ENCODE measurements at places on chromosomes 5 and 9.

- DNase-seq: no peak
Measured at GRCh38 chr5:1554410-1554967, 30.7 kb upstream of the LPCAT1 start.

DNA sequence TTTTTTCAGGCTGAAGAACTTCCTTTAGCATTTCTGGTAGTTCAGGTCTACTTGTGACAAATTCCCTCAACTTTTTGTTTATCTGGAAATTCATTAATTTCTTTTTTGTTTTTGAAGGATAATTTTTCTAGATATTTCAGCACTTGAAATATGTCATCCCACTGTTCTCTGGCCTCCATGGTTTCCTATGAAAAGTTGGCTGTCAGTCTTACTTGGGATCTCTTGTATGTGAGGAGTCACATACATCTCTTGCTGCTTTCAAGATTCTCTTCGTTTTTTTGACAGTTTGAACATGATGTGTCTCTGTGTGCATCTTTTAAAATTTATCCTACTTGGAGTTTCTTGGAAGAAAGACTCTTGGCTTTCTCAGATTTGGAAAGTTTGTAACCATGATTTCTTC is 79.5 kb downstream of the RIC1 start:
- DNase-seq: no peak

DNA sequence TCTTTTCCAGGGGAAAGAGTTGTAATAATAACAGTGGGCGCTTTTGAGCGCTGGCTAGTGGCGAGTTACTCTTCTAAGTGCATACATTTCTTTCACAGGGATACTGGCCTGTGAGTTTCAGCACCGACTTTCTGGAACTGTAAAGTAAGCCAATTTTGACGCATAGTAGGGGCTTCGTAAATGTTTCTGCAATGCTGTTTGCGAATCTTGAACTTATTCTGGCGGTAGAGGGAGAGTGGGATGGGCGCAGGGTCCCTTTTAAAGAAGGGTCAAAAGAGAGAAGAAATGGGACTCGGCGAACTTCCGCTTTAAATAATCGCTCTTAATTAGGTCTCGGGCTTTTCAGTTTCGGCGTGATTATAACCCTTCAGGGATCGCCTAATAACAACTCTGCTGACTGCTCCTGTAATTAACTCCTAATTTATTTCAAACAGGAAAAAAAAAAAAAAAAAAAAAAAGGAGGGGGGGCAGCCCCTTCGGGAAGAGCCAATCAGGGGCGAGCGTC is 351 bp upstream of the MSX2 start:
- DNase-seq: no peak

DNA sequence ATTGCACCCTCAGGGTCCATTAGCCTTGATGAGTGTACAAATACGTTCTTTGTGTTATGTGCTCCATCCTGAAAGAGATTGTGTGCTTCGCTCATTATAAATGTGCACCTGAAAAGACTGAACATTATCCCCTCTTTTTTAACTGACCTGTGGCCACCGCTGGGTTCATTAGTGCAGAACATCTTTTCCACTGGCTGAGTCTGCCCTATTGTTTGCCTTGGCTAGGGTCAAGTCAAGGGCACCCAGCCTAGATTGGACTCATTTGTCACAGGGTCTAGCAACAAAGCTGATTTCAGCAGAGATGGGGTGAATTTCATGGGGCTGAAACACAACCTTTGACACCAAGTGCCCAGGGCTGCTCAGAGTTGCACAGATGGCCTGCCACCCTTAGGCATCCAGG is 764.1 kb upstream of the ARRDC3 start:
- DNase-seq: no peak

GRCh38 chr9:131018621-131019020 is 9.6 kb downstream of the LAMC3 start:
- no peak for DNase-seq

DNA sequence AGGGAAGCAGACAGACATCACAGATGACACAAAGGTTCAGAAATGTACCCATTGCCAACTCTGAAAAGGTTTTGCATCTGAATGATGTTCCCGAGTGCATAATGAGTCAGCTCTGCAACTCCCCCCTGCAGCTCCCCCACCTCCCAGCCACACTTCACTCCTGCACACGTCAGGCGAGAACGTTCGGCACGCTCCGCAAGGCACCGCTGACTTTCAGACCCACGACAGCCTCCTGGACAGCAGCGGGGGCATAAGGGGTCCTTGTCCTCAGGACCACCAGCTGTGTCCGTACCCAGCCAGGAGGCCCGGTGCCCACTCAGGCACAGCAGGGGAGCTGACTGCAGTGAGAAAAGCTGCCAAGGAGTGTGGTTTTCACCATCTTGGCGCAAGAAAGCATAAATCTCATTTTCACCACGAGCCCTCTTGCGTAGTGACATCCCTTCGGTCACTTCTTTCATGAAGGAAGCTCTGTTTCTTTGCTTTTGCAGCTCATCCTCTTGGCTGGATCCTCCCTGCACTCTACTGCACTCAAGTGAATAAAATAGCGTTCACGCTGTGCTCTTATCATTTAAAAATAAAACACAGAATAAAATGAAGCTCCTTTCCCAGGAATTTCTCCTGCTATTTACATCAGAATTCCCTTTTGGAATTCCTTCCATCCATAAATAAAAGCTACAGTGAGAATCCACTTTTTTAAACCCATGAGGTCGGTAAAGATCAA is 9.9 kb downstream of the GFPT2 start:
- no peak for DNase-seq

DNA sequence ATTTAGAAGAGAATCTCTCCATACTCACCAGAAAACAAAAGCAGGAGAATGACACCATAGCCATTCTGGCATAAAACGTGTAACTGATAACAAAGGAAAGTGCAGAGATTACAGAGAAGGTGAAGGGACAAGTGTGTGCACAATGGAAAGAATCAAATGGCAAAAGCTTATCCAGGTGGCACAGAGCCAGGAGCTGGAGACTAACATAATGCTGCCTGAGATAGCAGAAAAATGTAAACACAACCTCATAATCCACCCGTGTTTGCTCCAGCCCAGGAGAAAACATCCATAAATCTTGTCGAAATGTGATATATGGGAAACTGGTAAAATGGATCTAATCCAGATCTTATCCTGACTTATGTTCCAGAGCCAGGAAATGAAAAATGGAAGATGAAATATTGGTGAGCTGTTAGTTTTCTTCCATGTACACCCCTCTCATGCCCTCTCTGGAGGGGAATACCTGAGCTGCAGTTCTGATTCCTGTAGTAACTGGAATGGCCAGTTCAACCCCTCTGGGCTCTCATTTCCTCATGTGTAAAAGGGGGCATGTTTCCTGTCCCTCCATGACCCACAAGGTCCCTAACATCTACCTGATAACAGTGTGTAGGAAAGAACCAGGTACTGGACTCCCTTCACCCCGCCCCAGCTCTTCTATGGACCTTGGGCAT is 212.3 kb upstream of the DAPK1 start:
- DNase-seq: no peak

GRCh38 chr9:132144708-132145365 is 17.0 kb upstream of the NTNG2 start:
- DNase-seq: no peak

- DNase-seq: no peak
Measured at GRCh38 chr5:156981481-156981880, 18.5 kb upstream of the TIMD4 start.

- DNase-seq: no peak
Measured at GRCh38 chr5:67216564-67216963, 20.0 kb upstream of the CD180 start.

DNA sequence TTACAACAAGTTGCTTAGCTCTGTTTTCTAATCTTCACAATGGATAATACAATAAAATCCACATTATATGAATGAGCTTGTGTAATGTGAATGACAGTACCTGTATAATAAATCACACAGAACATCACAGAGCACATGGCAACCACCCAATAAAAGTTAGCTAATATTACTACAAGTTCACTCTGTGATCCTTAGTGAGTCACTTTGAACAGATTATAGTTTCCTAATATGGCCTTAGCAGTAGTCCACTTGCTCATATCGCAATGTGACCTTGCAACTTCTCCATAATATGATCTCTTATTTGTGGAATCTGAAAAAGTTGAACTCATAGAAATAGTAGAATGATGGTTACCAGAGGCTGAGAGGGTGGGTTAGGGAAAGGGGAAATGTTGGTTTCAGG is 361.3 kb downstream of the PTPRD start:
- no peak for DNase-seq

DNA sequence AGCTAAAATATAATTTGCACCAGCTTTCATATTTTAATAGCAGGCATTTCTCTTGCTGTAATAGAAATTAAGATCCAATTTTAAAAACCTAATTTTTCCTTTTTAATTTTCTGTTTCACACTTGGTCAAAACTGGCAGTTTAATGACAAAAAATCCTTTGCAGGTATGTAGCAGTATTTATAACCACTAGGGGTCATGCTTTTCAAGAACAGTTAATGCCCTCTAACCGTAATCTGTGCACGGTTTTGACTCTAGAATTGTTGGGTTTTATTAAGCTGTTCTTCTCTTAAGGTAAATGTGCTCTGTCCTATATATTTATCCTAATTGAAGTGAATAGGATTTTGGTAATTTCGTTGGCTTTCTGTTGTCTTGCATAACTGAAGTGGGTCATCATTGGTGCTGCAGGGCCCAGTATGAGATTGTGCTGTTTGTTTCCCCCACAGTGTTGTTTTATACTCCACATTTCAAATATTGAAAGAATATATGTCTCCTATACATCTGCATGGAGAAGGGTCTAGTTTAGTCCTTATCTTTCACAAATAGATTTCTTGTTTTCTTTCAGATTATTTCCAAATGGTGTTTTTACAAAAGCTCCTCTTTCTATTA is 107.4 kb downstream of the SCAMP1 start:
- DNase-seq: no peak

DNA sequence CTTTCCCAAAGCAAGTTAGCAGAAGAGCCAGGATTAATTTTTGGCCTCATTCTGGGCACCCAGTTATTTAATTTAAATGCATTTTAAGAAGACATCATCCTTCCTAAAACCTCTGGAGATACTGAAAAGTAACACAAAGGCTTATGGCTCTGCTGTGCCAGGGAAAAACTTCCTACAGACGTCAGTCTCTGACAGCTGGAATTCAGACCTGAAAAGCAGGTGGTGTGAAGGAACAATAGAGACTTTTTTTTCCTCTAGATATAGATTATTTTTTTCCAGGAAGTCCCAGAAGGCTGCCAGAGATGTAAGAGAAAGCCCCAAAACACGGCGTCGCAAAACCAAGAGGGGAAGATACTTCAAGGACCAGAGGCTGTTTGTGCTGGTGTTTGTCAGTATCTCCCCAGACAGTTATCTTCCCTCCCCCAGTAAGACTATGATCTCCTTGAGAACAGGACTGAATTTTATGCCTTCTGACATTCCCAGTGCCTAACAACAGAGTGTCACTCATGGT is 88.7 kb upstream of the RASEF start:
- DNase-seq: no peak
